Caki2 (cell line): ENCODE measurements at places on chromosomes 2 and 18. TPM values are rescaled to one million over a fixed set of nuclear protein-coding genes. Genes with fewer than 3 reads are reported as not detected.

DNA sequence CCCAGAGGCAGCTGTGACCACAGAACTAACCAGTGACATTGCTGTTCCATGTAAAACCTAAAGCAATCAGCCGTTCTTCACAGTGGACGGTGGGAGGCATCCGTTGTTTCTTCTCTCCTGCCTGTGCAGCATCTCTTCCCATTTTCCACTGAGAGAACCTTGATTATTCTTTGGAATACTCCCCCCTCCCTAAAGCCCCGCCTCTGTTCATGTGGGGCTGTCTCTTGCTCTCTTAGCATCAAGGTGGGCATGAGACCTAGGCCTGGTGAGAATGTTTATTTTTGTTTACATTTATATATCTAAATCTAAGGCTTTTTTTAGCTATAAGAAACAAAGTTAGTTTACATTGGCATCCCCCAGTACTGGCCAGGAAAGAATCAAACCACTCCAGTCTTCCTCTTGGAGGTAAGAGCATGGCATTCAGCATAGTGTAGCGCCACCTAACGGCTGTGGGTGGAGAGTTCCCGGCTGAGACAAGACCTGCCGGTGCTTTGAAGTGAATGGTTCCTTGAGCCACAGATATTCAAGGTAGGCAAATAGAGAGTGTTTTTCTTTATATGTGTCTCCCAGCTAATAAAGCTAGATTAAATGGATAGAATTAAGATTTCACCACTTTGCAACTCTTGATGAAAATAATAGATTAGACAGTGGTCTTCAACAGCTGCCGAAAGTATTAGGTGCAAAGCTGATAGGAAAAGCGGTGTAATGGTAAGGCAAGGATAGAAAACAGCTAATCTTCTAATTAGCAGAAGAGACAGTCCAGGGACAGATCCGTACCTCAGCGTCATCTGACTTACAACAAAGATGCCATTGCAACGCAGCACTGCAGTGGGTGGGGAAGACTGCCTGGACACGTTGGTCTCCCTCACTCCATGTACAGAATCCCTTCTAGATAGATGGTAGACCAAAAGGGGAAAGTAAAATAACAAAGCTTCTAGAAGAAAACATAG is 219.6 kb upstream of the RAB12 start:
- DNase-seq = peak; percentile 32

Gene MATN3
- 2.6 and 3.6 TPM in 2 replicates for total RNA-seq

GRCh38 chr2:227782804-227783203 is 30.8 kb upstream of the CCL20 start:
- no peak for DNase-seq

- DNase-seq = no peak
Measured at GRCh38 chr2:65452150-65452895, 19.9 kb upstream of the SPRED2 start.

- DNase-seq = no peak
Measured at GRCh38 chr2:8648441-8649213, 33.2 kb upstream of the ID2 start.

DNA sequence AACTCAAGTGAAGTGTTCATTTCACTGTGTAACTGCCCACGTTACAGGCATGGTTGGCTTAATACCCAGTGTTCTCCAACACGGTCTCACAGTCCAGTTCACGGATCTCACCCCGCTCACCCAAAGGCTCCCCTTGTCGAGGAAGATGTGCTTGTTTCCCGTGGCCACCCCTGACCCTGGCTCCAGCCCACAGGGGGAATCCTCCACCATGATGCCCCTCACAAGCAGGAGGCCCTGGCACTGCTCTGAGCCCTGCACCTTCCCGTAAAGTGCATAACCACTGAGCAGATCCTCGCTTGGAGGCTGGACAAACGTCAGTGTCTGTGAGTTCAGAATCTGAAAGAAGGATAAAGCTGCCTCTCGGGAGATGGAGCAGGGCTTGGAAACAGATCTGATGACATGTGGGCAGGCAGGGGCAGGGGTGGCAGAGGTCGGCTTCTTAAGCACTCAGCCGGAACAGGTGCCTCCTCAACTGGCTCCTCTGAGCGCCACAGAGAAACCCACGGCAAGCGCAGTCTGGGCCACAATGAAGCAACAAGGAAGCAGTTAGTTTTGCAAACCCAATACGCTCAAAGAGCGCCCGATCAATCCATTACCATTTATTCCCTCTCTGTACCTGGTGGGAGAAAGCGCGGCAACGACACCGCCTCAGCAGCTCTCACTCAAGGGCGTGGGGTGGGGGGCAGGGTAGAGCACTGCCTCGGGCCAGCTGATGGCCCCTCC is 17.6 kb downstream of the HDAC4 start:
- DNase-seq = no peak

DNA sequence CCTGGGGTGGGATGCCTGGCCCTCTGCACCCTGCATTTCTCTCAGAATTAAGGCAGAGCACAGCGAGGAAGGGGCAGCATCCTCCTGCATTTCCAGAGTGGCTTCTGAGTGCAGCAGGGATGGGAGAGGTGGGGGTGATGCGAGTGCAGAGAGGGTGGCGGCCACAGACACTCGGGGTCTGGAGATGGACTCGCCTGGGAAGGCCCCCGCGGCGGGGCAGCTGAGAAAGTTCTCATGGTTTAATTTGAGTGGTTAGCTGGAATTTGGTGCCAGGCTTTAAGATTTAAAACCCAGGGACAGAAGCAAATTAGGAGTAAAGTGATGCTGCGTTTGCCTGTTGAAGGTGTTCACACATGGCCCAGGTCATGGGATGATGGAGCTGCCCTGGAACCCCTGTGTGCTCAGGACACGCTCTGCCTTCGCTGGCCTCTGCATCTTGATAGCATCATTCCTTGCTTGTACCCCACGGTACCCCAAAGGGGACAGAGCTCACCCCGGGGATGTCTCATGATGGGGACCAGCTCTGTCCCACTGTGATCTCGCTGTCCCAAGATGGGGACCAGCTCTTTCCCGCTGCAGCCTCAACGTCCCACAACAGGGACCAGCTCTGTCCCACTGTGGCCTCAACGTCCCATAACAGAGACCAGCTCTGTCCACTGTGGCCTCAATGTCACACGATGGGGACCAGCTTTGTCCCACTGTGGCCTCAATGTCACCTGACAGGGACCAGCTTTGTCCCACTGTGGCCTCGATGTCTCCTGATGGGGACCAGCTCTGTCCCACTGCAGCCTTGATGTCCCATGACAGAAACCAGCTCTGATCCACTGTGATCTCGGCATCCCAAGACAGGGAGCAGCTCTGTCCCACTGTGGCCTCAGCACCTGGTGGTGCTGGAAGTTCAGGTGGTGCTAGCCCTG is 27.5 kb downstream of the TMEM18 start:
- DNase-seq = no peak

GRCh38 chr2:46006473-46007025 is 290.7 kb upstream of the EPAS1 start:
- no peak for DNase-seq

Gene ACOXL
- 0.06 TPM in 1 of 2 replicates, not detected in the other for total RNA-seq

- DNase-seq = no peak
Measured at GRCh38 chr2:240155048-240155744, 14.7 kb upstream of the OTOS start.

DNA sequence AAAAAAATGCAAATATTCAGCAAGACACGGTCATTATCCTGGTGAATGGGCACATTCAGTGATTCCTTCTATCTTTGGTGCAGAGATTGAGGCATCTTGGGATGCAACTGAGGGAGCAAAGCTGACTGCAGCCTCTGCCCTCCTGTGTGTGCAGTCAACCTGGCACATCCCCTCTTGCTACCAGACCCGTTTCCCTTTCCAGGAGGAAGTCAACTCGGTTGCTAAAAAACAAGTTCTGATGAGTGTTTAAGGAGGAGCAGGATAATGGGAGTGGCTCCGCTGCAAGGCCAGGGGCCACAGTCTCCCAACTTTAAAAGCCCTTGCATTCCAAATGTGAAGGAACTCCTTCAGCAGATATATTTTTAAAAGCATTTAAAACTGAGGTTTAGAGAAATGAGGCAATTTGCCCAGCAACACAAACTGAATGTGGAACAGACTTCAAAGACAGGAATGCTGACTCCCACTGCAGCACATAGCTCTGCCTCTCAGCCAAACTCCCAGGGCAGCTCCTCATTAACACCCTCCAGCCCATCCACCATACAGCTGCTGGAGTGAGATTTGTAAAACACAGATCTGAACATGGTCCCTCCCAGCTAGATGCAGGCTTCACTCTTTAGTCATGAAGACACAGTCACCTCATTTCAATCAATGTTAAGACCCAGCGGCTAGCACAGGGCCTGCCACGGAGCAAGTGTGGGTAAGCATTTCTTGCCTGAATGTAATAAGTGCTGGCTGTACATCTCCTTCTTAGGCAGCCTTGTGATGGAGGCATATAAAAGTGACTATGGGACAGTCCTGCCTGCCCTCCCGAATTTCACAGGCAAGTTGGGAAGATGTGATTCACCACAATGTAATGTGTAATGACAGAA is 54.3 kb downstream of the VSNL1 start:
- DNase-seq = no peak

DNA sequence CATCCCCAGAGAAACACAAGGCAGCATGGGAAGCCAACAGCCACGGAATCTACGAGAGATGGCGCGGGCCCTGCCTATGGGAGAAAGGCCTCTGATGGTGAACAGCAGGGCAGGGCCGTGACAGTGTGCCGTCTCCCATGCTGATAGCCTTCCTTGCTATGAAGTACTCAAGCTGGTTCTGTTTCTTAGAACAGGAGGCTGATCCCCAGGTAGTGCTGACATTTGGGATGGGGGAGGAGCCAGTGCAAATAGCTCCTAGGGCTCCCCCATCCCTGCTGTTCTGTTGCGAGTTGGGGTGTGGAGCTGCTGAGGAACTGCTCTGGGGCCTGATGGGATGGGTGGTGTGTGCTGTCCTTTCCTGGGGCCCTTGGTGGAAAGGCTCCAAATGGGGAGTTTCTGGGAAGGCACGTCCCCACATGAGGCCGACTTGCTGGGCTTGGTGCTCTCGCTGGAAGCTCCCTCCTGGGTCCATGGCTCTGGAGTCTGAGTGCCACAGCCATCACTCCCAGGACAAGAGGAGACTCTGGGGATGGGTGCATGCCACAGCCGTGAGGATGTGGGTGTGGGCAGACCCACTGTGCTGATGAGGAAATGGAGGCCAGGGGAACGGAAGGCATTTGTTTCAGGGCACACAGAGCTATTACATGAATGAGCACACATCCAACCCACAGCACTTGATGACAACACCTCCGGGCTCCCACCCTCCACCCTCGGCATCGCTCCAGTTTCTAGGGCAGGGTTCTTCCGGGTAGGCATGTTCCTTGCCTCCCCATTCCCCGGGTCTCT is 246.8 kb downstream of the HDAC4 start:
- DNase-seq = no peak

DNA sequence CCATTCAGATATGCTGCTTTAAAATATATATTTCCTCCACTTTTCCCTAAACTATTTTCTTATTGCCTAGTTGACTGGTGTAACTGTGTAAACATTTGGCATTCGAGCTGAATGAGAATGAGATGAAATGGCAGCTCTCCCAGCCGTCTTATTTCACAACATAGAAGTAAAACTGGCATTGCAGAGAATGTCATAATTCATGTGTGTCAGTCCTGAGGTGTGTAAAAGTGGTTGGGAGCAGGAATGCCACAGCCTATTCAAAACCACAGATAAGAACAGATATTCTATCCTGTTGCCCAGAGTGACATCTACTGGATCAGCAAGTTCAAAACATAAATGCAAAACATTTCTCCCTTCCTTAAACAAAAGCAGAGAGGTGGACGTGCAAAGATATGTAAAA is 565.5 kb upstream of the CHAC2 start:
- peak; percentile 76 for DNase-seq

- DNase-seq = no peak
Measured at GRCh38 chr2:238228700-238229099, 11.1 kb downstream of the HES6 start.

Gene CRYGC
- not detected in 2 replicates for total RNA-seq

- DNase-seq = no peak
Measured at GRCh38 chr2:68336192-68336591, 16.4 kb upstream of the CNRIP1 start.

DNA sequence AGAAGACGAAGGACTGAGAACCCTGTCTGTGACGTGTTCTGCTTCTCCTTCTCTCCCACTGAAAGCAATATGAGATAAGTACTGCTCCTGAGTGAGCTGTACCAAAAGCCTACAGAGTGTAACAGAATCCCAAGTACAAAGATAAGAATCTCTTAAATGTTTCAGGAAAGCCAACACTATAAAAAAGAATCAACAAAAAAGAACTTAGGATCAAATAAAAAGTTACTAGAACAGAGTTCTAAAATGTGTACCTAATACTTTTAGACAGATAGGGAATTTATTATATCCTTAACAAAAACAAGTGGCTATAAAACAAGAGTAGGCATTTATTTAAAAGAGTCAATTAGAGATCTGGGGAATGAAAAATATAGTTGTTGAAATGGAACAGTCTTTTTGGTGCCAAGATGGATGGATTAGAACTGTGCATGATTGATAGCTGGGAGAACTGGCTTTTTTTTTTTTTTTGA is 49.0 kb downstream of the NCOA1 start:
- DNase-seq = no peak

GRCh38 chr2:320561-320960 is 32.7 kb upstream of the ALKAL2 start:
- DNase-seq = no peak

DNA sequence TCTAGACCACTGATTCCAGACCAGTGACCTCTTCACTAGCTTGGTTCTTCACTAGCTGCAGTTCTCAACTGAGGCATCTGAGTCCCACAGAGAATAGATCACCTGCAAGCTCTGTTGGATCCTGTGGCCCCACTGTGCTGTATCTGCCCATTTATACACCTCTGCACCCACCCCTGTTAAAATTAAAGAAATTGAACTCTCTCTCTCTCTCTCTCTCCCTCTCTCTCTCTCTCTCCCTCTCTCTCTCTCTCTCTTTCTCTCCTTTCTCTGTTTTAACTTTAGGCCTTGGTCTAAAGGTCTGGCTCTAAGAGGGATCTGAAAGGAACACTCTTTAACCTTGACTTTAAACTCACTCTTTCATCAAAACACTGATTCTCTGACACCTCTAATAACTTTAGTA is 150.5 kb downstream of the ZEB2 start:
- DNase-seq = no peak

DNA sequence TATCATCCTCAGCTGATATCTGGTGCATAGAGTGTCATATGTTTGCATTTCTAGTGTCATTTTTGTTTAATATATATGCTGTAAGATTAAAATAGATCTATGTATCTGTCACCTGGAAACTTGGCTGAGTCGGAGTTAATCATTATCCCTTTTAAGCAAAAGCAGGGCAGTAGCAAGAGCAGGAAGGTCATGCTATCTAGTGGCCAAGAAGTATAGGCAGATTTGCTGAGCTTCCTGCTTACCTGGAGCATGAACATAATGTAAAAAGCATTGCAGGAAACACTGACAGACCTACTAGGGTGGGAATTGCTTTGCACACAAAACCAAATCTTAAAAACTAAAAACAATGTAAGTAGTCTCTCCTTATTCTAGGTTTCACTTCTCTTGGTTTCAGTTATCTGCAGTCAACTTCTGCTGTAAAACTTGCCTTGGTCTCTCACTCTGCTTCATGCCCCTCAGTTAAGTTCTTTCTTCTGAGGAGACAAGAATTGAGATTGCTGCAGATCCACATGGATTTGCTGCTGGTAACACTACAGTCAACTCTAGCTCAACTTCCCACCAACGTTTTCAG is 295.3 kb downstream of the CDH7 start:
- no peak for DNase-seq
